ENCODE measurements at places on chromosomes 7 and 10.

GRCh38 chr10:114458955-114459354 lies 54.7 kb upstream of the AFAP1L2 start:
- DNase-seq, result no peak

GRCh38 chr10:50557130-50557682 lies 66.5 kb downstream of the SGMS1 start:
- no peak for DNase-seq

DNA sequence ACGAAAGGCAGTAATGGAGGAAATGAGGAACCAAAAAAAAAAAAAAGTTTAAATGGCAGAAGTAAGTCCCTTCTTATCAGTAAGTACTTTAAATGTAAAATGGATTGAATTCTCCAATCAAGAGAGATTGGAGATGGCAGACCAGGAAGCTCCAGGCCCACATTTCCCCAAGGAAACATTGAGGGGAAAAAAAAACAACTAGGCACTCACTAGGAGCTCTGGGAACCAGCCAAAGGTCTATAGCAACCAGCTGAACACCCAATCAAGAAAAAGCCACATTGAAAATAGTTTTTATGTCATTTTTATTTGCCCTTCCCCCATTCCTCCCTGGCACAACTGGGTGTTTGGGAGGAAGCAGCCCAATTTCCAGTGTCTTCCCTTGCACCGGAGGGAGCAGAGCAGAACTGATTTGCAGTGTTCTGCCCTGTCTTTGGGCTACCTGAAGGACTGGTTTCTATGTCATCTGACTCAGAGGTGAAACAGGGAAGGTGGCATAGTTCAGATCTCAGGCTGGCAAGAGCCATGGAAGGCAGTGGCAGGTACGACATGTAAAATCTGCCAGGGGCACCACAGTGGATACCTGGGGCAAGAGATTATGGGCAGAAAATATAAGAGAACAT lies 121.9 kb downstream of the SMURF1 start:
- DNase-seq, result no peak

DNA sequence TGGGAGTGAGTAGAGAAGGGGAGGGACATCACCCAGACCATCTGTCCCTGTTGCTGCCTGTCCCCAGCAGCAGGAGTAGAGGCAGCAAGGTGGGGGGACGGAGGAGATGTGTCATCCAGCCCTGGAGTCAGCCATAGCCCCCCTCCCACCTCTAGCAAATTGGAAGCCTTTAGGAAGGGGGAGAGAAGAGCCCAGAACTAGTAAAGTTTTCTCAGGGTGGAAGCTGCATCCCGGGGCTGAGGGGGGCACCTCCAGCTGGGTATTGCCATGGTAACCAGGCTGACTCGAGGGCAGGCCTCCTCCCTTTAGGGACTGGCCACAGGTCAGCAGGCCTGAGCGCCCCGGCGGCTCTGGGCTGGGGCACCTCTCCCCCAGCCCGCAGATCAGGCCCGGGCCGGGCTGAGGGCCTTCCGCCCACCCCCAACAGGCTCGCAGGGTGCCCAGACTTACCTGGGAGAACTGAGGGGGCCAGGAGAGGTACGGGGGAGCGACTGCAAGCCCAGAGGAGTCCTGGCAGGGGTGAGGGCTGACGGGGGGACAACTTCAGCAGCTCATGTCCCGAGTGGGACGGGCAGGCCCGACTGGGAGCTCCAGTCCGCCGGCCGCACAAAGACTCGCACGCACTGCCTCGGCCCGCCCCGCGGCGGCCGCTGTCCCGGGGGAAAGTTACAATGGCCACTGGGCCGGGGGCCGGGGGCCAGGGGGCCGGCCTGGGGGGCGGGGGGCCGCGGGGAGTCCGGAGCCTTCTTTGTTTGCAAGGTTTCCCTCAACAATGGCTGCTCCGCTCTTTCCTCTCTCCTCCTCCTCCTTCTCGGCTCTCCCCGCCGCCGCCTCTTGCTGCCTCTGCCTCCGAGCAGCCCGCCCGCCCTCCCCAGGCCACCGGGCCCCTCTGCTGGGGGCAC lies 6.0 kb downstream of the LDB1 start:
- peak; percentile 63 for DNase-seq

- DNase-seq, result no peak
Observed at GRCh38 chr7:16026253-16027020, 340.0 kb upstream of the MEOX2 start.

- DNase-seq, result no peak
Observed at GRCh38 chr7:41303709-41304108, 399.2 kb downstream of the INHBA start.

DNA sequence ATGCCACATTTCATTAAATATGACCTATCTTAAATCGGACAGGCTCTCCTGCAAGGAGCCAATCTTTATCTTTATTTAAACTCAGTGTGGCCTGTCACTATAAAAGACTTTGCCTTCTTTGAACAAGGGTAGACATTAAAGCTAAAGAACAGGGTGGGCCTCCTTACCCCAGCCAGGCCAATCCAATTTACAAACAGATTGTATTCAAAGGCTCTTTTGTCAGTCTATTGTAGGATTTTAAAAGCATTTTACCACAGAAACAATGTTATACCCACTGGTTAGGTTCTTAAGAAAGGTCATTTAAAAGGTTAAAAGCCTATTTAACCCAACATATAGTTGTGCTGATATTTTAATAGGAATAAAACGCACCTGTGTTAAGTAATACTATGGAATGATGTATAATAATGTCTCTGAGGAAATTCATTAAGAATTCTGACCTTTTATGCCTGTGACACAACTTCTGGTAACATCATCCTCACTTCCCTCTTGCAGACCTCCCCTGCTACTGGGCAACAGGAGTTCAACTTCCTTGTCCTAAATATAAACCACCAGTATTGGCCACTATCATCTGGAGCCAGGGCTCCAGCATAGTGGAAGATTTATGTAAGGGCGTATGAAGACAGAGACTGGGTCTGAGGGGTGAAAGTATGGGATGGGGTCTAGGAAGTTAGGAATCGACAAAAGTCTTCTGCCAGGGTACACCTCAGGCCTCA lies 32.5 kb downstream of the MTERF1 start:
- no peak for DNase-seq

DNA sequence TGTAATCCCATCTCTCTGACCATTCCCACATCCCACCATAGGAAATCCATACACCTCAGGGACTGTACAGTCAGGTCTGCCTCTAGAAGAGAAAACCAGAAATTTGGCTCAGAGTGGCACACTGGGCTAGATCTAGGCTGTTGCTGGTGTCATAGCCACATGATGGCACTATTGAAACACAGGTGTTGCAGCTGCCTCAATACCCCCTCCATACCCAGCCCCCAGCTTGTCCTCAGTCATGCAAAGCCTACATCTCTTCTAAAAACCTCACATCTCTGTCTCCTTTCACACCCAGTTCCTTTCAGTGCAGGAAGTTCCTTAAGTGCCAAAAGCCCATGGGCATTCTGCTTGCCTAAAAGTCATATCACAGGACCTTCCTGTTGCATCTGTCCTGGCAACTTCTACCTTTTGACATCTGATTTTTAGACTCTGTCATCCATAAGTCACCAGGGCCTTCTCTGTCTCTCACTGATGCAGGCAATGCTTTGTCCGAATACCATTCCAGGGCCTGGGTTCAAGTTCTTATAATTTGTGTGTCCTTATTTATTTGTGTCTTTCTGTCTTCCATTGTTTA lies 27.0 kb upstream of the HIBADH start:
- DNase-seq, result no peak

GRCh38 chr7:116354171-116354545 lies 143.8 kb downstream of the TES start:
- no peak for DNase-seq

- DNase-seq, result no peak
Observed at GRCh38 chr7:2115760-2116447, 116.8 kb downstream of the MAD1L1 start.

DNA sequence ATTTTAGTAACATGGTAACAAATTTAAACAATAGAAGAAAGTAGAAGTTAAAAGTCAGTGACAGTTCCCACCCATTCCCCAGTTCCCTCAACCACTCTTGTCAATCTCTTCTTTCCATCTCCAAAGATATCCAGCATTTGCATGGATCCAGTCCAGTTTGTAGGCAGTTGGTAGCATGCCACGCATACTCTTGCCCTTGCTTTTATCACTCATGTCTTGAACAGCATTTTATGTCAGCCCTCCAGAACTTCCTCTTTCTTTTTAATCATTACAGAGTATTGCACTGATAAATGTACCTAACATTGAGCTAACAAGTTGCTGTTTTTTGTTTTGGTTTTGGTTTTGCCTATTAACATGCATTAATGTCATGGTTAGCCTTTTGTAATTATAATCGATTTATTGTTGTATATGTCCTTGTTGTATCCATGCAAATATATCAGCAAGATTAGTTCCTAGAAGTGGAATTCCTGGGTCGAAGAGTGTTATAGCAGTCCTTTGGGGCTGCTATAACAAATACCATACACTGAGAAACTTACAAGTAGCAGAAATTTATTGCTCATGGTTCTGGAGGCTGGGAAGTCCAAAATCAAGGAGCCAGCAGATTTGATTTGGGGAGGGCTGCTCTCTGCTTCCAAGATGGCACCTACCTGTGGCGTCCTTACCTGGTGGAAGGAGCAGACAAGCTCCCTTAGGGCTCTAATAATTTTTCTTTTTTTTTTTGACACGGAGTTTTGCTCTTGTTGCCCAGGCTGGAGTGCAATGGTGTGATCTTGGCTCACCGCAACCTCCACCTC lies 25.7 kb downstream of the CHST3 start:
- no peak for DNase-seq

GRCh38 chr10:50618624-50619023 lies 5.1 kb downstream of the SGMS1 start:
- no peak for DNase-seq

GRCh38 chr10:12975906-12976305 lies 25.6 kb downstream of the CCDC3 start:
- no peak for DNase-seq
